ENCODE measurements at places on chromosomes 2 and 18.

- no peak for DNase-seq
These were observed 106.8 kb downstream of the ASAP2 start for GRCh38 chr2:9313443-9313842.

DNA sequence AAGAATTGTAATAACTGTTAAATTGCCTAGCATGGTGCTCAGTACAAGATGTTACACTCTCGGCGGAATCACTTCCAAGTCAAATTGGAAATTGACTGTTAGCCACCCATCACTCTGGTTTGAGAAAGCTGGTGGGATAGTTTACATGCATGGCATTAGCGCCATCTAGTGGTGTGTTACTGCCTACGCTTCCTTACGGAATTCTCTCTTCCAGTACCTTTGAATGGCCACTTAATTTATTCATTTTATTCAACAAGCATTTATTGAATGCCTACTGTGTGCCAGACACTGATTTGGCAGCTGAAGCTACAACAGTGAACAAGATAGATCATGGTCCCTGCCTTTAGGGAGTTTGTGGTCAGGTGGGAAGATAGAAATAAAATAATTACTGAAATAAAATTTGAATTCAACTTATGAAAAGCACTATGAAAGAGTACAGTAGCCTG, 171.2 kb downstream of the TMEM247 start:
- peak; percentile 15 for DNase-seq

GRCh38 chr2:18525852-18526251, 34.6 kb downstream of the RDH14 start:
- DNase-seq = no peak

GRCh38 chr2:212194396-212194795, 344.2 kb downstream of the ERBB4 start:
- no peak for DNase-seq

DNA sequence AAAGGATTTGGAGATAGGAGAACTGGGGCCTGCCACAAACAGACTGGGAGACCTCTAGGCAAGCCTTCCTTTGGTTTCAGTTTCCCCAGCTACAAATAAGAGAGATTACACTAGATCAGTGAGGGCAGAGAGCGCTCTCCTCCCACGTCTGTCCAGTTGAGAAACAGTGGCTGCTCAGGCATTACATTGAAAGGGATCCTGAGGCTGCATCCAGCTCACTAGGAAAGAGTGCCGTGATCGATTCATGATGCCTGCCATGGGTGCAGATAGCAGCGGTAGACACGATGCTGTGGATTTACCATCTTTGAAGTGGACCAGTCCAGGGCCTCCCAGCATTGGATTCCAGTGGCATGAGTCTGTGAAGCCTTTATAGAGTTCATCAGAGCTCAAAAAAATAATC, 62.6 kb downstream of the EN1 start:
- no peak for DNase-seq

- no peak for DNase-seq
These were observed 141.7 kb downstream of the RBM43 start for GRCh38 chr2:151120011-151120410.

GRCh38 chr18:55369346-55369745, 218.6 kb downstream of the TCF4 start:
- no peak for DNase-seq

Data from nucleus accumbens (tissue), 56 donors.